ENCODE measurements at places on chromosomes 5 and 9. TPM values are rescaled to one million over a fixed set of nuclear protein-coding genes. Genes with fewer than 3 reads are reported as not detected.

GRCh38 chr9:113634596-113635515 lies 171.3 kb downstream of the RGS3 start:
- H3K27ac ChIP-seq, result no peak overlapping the region
- no peak for DNase-seq
- H3K27me3 ChIP-seq, result no peaks in the 10 kb centered on the region
- no peak overlapping the region for H3K4me3 ChIP-seq
- no peaks in the 10 kb centered on the region for H3K36me3 ChIP-seq

GRCh38 chr5:54520438-54520846 lies 2.9 kb downstream of the SNX18 start:
- DNase-seq, result no peak
- H3K4me3 ChIP-seq, result peak overlapping the region; percentile 84
- H3K27ac ChIP-seq, result peak overlapping the region; percentile 80
- H3K4me1 ChIP-seq, result peaks cover 37% of the 10 kb centered on the region

The PCDH12 gene
- not detected for total RNA-seq

GRCh38 chr9:18971404-18971803 lies 61.6 kb downstream of the SAXO1 start:
- DNase-seq, result no peak
- H3K27me3 ChIP-seq, result peaks cover 83% of the 10 kb centered on the region
- no peaks in the 10 kb centered on the region for H3K36me3 ChIP-seq
- H3K27ac ChIP-seq, result no peak overlapping the region

GRCh38 chr5:159838551-159839222 lies 77.6 kb upstream of the ADRA1B start:
- H3K36me3 ChIP-seq, result no peaks in the 10 kb centered on the region
- no peak overlapping the region for H3K27ac ChIP-seq
- peaks cover 10% of the 10 kb centered on the region for H3K4me1 ChIP-seq
- no peaks in the 10 kb centered on the region for H3K27me3 ChIP-seq

DNA sequence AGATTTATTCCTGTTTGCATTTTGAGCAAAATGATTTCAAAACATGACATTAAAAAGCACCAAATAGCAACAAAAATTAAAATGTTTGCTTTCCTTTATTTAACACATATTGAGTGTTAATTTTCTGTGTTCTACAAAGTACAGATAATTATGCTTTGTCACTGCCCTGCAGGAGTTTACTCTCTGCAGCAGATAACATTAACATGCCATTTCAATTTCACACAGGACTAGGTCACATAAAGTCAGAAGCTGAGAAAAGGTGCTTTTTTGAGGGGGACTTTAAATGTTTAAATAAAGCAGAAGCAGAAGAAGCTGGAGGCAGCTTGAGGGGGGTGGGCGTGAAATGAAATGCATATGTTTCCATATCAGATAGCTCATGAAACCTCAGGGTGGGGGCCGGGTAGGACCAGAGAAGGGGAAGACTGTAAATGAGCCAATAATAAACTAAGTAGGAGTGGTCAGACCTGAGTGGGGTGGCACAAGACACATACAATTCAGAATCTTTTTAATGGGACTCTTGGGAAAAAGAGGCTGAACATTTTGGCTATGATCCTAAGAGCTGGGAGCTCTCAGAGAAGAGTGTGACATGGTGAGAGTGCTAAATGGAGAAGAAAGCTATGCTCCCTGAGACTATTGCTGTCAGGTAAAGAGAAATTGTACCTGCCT lies 387.5 kb downstream of the FAM170A start:
- no peak overlapping the region for H3K4me3 ChIP-seq
- peaks cover 13% of the 10 kb centered on the region for H3K4me1 ChIP-seq
- no peak for DNase-seq
- no peaks in the 10 kb centered on the region for H3K36me3 ChIP-seq
- no peaks in the 10 kb centered on the region for H3K27me3 ChIP-seq
- H3K27ac ChIP-seq, result no peak overlapping the region

The CNTNAP3B gene
- total RNA-seq, result 35.5 TPM

- H3K27me3 ChIP-seq, result no peaks in the 10 kb centered on the region
- H3K4me3 ChIP-seq, result no peak overlapping the region
- no peaks in the 10 kb centered on the region for H3K36me3 ChIP-seq
- no peak for DNase-seq
- no peak overlapping the region for H3K27ac ChIP-seq
These were observed 5.8 kb downstream of the ANXA6 start for GRCh38 chr5:151151793-151152192.

- no peaks in the 10 kb centered on the region for H3K27me3 ChIP-seq
- DNase-seq, result no peak
- H3K27ac ChIP-seq, result no peak overlapping the region
- no peak overlapping the region for H3K4me3 ChIP-seq
- H3K36me3 ChIP-seq, result no peaks in the 10 kb centered on the region
- H3K4me1 ChIP-seq, result peaks cover 39% of the 10 kb centered on the region
These were observed 470.4 kb downstream of the ZSWIM6 start for GRCh38 chr5:61802456-61802855.

DNA sequence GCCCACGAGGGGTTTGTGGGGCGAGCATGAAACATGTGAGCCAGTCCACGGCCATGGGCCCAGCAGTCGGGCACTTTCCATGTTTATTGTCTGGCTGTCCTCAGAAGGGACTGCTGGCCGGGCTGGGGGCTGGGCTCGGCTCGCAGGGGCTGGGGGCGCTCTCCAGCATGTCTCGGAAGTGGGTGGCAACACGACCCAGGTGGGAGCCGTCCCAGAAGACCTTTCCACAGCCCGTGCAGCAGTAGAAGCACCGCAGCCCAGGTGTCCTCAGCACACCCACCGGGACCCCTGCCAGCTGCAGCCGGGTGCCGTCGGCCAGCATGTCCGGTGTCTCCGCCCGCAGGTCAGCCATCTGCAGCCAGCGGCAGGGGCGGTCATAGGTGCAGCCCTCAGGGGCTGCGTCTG lies 4.8 kb upstream of the NRARP start:
- H3K4me1 ChIP-seq, result no peaks in the 10 kb centered on the region
- H3K27me3 ChIP-seq, result no peaks in the 10 kb centered on the region
- H3K27ac ChIP-seq, result no peak overlapping the region
- peaks cover 13% of the 10 kb centered on the region for H3K36me3 ChIP-seq
- no peak for DNase-seq
- H3K4me3 ChIP-seq, result peak overlapping the region; percentile 40

The DDX4 gene
- not detected for total RNA-seq

DNA sequence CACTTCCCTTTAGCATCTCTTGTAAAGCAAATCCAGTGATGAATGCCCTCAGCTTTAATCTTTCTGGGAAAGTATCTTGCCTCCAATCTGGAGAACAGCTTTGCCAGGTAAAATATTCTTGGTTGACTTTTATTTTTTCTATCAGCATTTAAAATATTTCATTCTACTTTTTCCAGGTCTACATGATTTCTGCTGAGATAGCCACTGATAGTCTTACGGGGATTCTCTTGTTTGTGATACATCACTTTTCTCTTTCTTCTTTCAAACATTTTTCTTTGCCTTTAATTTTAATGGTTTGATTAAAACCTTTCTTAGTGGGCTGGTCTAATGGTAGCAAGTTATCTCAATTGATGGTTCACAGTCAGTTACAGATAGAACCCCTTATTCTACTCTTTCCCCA lies 33.9 kb upstream of the FAM120A start:
- H3K36me3 ChIP-seq, result no peaks in the 10 kb centered on the region
- DNase-seq, result no peak
- peaks cover 18% of the 10 kb centered on the region for H3K27me3 ChIP-seq

- H3K27ac ChIP-seq, result no peak overlapping the region
- peaks cover 11% of the 10 kb centered on the region for H3K4me1 ChIP-seq
- no peak for DNase-seq
- no peak overlapping the region for H3K4me3 ChIP-seq
- no peaks in the 10 kb centered on the region for H3K36me3 ChIP-seq
- H3K27me3 ChIP-seq, result no peaks in the 10 kb centered on the region
These were observed 302.2 kb downstream of the DIRAS2 start for GRCh38 chr9:90340421-90340820.

GRCh38 chr5:127962491-127962890 lies 121.1 kb upstream of the SLC12A2 start:
- no peak for DNase-seq
- no peaks in the 10 kb centered on the region for H3K27me3 ChIP-seq
- H3K4me1 ChIP-seq, result peaks cover 59% of the 10 kb centered on the region

DNA sequence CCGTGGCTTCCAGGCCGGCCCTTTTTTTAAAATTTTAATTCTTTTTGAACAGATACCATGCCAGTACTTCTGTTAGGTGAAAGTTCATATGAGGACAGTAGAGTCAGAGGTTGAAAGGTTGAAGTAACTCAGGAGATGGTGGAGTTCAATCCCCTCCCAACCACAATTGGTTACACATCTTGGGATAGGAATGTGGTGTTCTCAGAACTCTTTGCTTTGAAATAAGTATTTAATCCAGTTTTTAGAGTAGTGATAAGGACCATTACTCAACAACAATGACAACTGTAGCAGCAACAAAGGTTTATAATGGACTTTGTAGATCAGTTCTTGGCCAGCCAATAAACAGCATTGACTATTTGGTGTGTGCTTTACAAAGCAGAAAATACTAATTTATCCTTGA lies 116.0 kb downstream of the ARHGAP26 start:
- H3K27me3 ChIP-seq, result no peaks in the 10 kb centered on the region
- H3K36me3 ChIP-seq, result peaks cover 20% of the 10 kb centered on the region
- no peak overlapping the region for H3K27ac ChIP-seq
- H3K4me1 ChIP-seq, result peaks cover 28% of the 10 kb centered on the region
- H3K4me3 ChIP-seq, result no peak overlapping the region

The SCGB3A2 gene
- not detected for total RNA-seq

DNA sequence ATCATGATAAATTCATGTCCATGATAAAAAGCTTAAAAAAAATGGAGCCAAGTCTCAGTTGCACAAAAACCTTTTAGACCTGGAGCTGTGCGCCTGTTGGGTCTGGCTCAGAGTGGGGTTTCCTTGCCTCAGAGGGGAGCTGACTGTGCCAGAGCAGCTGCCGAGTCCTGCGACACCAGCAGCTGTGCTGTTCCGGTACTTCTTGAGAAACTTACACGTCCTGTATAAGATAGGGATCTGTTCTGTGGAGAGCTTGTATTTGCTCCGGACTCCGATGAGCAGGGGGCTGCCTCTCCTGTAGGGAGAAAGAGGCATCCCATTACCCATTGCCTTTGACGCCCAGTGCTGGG lies 28.6 kb downstream of the GFPT2 start:
- H3K27ac ChIP-seq, result no peak overlapping the region
- H3K36me3 ChIP-seq, result no peaks in the 10 kb centered on the region
- no peak overlapping the region for H3K4me3 ChIP-seq
- H3K27me3 ChIP-seq, result peaks cover 15% of the 10 kb centered on the region

GRCh38 chr9:129656795-129657390 lies 8.6 kb upstream of the PRRX2 start:
- no peaks in the 10 kb centered on the region for H3K36me3 ChIP-seq
- no peak for DNase-seq
- H3K27me3 ChIP-seq, result peaks cover 24% of the 10 kb centered on the region
- peaks cover 7% of the 10 kb centered on the region for H3K4me1 ChIP-seq
- H3K4me3 ChIP-seq, result no peak overlapping the region

The FAM221B gene
- not detected for total RNA-seq

The ADGRD2 gene
- total RNA-seq, result not detected

DNA sequence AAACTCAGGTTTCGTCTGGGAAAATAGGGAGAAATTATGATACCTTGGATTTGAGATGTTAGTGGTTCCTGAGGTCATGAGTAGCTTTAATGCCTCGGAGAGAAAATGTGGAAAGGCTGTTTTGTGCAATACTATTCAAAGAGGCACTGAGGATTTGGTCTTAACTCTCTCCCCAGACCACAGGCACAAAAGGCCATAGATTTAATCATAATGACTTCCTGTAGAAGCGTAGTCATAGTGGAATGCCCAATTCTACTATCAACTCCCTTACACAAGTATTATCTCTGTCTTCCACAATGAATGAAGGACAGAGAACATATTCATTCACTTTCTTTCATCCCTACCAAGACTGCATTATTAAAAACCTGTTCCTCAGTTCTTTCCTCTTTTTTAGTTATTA lies 153.0 kb upstream of the FTMT start:
- H3K27me3 ChIP-seq, result no peaks in the 10 kb centered on the region
- no peak for DNase-seq
- H3K4me1 ChIP-seq, result peaks cover 22% of the 10 kb centered on the region
- no peaks in the 10 kb centered on the region for H3K36me3 ChIP-seq
- no peak overlapping the region for H3K27ac ChIP-seq
- H3K4me3 ChIP-seq, result no peak overlapping the region

GRCh38 chr5:129173771-129174170 lies 79.2 kb downstream of the ISOC1 start:
- no peaks in the 10 kb centered on the region for H3K4me1 ChIP-seq
- H3K4me3 ChIP-seq, result no peak overlapping the region
- H3K27ac ChIP-seq, result no peak overlapping the region
- no peaks in the 10 kb centered on the region for H3K36me3 ChIP-seq
- no peak for DNase-seq

The F2RL1 gene
- 122 TPM for total RNA-seq

The SMARCA2 gene
- total RNA-seq, result 47.4 TPM

The ANKRD34B gene
- 0.29 TPM for total RNA-seq

- peak; percentile 20 for DNase-seq
- H3K27me3 ChIP-seq, result no peaks in the 10 kb centered on the region
- peaks cover 25% of the 10 kb centered on the region for H3K4me1 ChIP-seq
These were observed 283.9 kb upstream of the RFX3 start for GRCh38 chr9:3809724-3810123.

DNA sequence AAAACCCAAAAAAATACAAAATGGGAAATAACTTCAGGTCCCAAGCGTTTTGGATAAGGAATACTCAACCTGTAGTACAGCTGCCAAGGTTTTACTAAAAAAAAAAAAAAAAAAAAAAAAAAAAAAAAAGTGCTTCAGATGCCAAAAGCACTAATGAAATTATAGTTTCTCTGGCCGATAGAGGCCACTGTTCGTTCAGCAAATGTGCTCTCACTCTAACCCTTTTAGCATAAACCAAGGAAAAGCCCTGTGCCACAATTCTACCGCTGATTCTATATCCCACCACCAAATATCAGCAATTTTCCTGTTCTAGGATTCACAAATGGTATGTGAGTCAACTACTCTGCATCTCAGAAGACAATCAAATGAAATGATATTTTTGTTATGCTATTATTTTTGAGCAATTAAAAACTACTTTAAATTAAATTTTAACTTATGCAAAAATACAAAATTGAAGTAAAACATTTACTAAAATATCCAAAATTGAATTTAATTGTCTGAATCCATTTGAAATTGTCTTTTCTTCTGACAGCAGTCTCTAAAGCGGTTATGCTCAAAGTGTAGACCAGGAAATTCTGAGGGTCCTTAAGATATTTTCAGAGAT lies 79.8 kb downstream of the RICTOR start:
- DNase-seq, result peak; percentile 37
- no peak overlapping the region for H3K4me3 ChIP-seq
- H3K27me3 ChIP-seq, result no peaks in the 10 kb centered on the region
